ENCODE measurements at places on chromosomes 16 and 17.

GRCh38 chr16:54052271-54052670 is 234.3 kb downstream of the IRX3 start:
- no peak for DNase-seq

DNA sequence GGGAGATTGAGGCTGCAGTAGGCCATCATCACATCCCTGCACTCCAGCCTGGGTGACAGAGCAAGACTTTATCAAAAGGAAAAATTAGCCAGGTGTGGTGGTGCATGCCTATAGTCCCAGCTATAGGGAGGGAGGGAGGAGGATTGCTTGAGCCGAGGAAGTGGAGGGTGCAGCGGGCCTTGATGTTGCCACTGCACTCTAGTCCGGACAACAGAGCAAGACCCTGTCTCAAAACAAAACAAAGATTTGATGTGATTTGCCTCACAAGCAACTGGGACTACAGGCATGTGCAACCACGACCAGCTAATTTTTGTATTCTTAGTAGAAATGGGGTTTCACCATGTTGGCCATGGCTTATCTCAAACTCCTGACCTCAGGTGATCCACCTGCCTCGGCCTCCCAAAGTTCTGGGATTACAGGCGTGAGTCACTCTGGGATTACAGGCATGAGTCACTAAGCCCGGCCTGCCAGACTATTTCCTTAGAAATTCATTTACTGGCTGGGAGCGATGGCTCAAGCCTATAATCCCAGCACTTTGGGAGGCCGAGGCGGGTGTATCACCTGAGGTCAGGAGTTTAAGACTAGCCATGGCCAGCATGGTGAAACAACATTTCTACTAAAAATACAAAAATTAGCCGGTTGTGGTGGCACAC is 11.5 kb downstream of the UBE2G1 start:
- DNase-seq, result no peak

GRCh38 chr16:83847371-83848225 is 39.8 kb downstream of the HSBP1 start:
- DNase-seq, result no peak

GRCh38 chr17:72566671-72567484 is 446.1 kb downstream of the SOX9 start:
- no peak for DNase-seq

- no peak for DNase-seq
Observed at GRCh38 chr16:65062736-65063583, 58.9 kb downstream of the CDH11 start.

GRCh38 chr16:79849119-79849518 is 248.6 kb upstream of the MAF start:
- no peak for DNase-seq

DNA sequence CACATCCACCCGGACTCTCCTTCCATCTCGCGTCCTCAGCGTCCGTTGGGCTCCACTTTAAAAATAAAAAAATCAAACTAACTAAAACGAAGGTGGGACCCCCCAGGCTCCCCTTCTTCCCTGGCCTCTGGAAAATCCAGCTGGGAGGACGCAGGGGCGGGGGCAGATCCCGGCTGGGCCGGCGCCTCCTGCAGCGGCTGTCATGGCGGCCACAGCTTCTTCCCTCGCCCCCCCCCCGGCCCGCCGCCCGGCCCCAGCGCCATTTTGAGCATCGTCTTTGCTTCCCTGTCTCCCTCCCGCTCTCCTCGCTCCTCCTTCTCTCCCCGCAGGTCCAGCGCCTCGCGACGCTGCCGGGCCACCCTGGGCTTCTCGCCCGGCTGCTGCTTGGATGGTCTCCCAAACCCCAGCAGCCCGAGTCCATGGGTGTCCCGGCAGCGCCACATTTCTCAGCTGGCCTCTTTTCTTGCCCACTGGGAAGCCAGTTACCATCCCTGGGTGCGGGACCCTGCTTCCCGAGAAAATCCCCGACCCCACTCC is 3.3 kb downstream of the HOXB2 start:
- DNase-seq, result peak; percentile 15

- no peak for DNase-seq
Observed at GRCh38 chr16:22970209-22970865, 156.4 kb downstream of the HS3ST2 start.

- DNase-seq, result no peak
Observed at GRCh38 chr16:86281421-86281820, 228.9 kb upstream of the FOXF1 start.

- DNase-seq, result no peak
Observed at GRCh38 chr16:8168016-8168415, 422.3 kb downstream of the TMEM114 start.

- DNase-seq, result no peak
Observed at GRCh38 chr16:65570261-65570660, 448.4 kb upstream of the CDH11 start.

DNA sequence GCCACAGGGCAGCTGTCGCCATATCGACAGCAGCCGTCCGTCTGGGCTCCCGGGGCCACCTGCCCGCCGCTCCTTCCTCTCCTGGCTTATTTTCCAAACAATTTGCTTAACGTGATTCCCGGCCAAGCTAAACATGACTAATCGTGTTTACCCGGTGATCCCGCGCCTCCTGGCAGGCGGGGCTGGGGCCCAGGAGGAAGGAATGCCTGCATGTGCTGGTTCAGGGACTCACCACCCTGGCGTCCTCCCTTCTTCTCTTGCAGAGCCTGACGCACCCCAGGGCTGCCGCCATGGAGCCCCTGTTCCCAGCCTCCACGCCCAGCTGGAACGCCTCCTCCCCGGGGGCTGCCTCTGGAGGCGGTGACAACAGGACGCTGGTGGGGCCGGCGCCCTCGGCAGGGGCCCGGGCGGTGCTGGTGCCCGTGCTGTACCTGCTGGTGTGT is 6.1 kb downstream of the SSTR5 start:
- DNase-seq, result no peak

GRCh38 chr17:1227917-1228780 is 42.1 kb upstream of the BHLHA9 start:
- no peak for DNase-seq

GRCh38 chr17:50354776-50355175 is 8.8 kb downstream of the XYLT2 start:
- DNase-seq, result no peak

DNA sequence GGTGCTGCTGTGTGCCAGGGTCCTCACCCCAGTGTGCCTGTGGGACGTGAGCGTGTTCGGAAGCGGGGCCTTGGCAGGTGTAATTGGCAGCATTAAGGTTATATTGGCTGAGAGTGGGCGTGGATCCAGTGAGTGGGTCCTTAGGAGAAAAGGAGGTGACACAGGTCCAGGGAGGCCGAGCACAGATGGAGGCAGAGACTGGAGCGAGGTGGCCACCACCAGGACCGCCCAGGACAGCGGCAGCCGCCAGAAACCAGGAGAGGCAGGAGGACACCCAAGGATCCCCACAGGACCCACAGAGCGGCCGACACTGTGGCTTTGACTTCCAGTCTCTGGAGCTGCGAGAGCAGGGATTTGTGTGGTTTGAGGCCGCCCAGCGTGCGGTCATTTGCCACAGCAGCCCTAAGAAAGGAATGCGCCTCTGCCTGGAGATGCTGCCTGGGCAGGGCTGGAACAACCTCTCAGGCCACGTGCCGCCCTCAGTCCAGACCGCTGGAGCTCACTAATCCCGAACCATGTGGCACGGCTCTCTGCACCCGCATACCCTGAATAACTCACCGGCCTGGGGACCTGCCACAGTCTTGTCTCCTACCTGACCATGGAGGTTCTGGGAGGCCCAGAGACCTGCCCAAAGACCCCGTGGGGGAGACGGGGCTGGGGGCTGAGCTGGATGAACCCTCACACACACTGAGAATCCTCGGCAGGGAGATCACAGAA is 45.4 kb downstream of the SOX8 start:
- DNase-seq, result no peak

- DNase-seq, result no peak
Observed at GRCh38 chr17:78826836-78827509, 13.6 kb downstream of the USP36 start.

DNA sequence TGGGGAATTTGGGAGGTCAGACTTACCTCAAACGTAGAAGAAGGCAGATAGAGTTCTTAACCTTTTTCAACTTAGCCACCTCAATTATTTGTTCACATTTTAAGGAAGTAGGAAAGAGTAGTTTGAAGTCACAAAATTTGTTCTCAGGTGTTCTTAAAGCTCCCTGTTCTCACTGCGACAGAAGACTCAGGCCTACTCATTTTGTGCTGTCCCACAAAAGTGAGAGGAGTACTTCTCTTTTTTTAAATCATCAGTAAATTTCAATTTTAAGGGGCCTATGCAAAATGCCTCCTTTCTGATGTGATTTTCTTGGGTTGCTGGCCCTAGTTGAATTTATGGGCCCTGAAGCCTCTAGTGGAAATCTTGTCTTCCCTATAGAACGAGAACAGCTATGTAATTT is 133.4 kb downstream of the MAP2K6 start:
- DNase-seq, result no peak

DNA sequence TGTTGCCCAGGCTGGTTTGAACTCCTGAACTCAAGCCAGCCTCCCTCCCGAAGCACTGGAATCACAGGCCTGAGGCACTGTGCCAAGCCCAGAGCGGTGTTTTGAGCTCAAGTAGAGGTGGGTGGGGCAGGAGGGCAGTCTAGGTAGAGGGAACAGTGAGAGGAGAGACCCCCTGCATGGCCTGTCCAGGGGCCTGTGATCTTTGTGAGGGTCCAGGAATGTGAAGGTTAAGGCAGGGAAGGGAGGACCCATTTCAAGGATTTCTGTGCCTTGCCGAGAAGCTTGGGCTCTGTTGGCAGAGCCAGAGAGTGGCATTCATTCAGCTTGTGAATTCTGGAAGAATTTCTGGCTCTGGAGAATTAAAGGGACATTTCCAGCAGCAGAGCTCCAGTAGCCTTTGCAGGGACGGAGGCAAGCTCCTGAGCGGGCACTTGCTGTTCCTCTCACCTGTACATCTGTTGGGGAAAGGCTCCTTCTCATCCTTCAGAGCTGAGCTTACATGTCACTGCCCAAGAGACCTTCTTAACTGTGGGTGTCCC is 2.7 kb downstream of the WWOX start:
- DNase-seq, result no peak

GRCh38 chr17:73384926-73385325 is 73.1 kb upstream of the CDC42EP4 start:
- DNase-seq, result no peak

DNA sequence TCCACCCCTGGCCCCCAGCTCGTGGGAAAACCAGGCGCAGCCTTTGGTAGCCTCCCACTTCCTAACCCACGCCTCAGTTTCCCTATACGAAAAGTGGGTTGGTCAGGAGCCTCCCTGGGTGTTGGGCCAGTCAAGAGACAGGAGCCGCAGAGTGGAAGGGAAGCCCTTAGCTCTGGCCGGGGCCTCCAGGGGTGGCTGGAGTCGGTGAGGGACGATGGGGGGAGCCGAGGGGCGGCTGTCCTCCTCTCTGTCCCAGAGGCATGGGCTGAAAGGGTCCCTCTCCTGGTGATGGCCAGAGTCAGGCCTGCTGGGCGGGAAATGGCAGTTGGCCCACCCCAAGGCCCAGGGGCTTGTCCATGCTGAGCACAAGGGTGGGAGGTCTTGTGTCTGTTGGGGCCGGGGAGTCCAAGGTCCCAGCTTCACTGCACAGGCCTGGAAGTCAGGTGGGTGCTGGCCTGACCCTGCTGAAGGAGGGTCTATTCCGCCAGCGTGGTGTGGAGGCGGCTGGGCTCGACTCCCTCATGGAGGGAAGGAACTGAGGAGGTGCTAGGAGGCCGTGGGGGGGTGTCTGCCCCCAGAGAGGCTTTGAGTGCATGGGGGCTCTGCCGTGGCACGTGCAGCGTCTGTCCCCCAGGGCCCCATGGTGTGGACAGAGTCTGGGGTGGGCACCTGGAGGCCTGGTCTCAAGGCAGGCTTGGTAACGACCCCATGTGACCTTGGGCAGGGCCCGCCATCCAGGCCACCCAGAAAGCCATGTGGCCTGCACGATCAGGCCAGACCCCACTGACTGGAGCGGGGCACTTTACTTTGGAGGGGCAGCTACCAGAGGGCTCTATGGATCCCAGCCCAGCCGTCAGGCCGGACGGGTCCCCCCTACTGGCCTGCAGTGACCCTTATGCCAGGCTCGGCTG is 1.1 kb downstream of the SLC16A3 start:
- DNase-seq, result no peak

DNA sequence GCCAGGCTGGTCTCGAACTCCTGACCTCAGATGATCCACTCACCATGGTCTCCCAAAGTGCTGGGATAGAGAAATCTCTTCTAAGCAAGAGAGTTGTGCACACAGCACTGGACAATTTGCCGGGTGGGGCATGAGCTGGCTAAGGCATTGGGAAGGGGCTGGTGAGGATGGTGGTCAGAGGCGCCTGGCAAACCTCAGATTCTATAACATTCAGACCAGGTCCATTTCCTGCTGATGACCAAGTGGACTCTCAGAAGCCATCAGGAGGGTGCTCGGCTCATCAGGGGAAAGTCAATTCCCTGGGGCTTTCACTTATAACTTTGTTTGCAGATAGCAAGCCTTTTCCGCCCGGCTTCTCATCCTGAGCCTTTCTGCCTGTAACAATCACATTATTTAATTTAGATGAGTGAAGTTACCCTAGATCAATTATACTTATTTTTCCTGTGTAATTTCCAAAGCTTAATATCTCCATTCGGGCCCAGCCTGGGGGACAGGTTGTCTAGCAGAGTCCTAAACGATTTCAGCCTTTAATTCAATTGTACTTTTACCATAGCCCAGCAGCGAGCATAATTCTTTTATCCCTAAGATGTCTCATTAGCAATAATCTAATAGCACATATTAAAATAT is 15.0 kb upstream of the SLC6A2 start:
- no peak for DNase-seq

GRCh38 chr16:87918866-87919680 is 17.3 kb downstream of the CA5A start:
- DNase-seq, result no peak

DNA sequence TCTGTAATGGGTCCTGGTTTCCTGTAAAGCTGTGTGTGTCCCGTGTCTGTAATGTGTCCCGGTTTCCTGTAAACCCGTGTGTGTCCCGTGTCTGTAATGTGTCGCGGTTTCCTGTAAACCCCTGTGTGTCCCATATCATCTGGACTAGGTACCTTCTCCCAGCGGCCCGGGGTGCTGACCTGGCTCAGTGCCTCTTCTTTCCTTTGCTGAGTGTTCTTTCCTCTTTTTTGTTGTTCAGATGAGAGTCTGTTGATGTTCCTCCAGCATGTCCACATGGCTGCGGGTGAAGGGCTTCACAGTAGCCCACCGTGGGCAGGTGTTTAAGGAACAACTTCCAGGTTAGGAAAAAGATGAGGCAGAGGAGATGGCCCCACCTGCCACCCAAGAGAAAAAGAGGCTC is 46.6 kb upstream of the GNG13 start:
- DNase-seq, result no peak

DNA sequence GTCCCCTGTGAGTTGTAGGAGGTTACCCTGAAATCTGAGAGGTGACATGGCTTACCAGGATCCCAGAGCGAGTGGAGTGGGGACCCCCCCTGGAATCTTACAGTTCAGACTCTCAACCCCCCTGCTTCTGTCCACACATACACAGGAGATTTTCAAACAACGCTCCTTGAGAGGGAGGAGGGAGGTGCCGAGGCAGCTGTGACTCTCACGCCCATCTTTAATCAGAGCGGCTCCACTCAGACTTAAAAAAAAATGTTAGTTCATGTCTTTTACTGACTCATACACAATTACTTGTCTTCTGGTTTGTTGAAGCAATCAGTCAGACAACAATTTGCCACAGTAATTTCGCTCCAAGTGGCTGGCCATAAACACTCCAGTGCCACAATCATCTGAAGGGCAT is 15.4 kb upstream of the TMEM220 start:
- DNase-seq, result no peak
